Amniotic stem cell (primary cell): ENCODE measurements at places on chromosomes 12 and 14.

GRCh38 chr12:53766881-53767280 lies 15.1 kb upstream of the CISTR start:
- no peak for DNase-seq

DNA sequence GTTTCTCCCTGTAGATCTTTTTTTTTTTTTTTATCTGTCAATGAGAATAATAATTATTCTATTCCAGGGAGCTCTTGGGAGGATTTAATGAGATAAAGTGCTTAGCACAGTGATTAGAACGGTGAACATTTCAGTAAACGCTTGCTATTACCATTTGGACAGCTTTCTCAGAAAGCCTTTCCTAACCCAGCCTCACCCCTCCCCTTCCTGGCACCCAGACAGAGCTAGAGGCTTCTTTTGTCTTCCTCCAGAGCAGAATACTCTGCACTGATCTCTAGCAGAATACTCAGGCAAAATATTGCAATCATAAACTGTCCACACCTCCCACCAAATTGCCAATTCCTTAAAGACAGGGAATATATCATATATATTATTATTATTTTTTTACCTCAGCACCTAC lies 66.6 kb downstream of the ERGIC2 start:
- no peak for DNase-seq

DNA sequence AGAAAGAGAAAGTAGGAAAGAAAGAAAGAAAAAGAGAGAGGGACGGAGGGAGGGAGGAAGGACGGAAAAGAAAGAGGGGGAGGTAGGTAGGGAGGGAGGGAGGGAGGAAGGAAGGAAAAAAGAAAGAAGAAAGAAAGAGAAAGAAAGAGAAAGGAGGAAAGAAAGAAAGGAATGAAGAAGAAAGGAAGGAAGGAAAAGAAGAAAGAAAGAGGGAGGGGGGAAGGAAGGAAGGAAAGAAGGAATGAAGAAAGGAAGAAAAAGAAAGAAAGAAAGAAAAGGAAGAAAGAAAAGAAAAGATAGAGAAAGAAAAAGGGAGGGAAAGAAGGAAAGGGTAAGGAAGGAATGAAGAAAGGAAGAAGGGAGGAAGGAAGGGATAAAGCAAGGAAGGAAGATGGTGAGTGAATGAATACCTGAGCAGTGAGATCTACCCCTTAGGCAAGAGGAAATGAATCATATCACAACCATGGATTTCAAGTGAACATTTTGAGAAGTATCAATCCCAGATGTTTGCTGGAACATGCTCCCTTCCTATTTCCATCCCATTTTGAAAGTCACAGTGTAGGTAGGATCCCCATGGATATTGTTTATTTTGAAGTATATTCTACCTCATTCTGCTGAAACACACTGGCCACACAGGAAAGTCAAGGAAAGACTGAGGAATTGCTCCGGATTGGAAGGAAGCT lies 639.4 kb upstream of the TBX3 start:
- DNase-seq: peak; percentile 27

DNA sequence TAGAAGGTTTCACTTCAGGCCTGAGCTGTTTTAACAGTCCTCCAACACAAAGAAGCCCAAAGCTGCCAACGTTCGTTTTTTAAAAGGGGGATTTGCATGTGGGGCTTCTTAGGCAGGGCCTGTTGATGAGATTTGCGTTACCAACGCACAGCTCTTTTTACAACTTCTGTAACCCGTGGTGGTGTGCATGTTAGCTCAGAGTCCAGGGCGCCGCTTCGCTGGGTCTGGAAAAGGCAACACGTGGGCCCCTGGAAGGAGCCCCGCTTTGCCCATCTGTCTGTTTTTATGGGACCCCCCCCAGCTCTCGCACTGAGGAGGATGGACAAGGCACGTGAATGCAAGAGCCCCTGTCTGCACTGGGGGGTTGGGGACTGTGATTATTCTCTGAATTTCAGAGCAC lies 84.0 kb downstream of the ESR2 start:
- no peak for DNase-seq

DNA sequence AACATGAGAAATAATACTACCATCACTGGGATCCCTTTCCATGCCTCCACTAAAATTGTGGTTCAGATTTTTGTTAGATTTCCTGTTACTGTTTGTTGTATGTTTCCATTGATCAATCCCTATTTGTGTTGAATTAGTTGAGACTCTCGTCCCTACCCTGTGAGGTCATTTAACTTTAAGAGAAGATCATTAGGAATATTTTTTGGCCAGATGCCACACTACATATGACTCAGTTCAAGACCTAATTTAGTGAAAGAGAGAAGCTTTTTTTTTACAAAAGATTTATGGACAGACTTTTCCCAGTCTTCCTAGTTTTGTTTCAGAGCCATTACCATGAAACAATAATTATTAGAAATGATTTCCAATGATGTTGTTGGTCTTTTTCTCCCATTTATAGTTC lies 35.5 kb downstream of the CPSF6 start:
- no peak for DNase-seq

DNA sequence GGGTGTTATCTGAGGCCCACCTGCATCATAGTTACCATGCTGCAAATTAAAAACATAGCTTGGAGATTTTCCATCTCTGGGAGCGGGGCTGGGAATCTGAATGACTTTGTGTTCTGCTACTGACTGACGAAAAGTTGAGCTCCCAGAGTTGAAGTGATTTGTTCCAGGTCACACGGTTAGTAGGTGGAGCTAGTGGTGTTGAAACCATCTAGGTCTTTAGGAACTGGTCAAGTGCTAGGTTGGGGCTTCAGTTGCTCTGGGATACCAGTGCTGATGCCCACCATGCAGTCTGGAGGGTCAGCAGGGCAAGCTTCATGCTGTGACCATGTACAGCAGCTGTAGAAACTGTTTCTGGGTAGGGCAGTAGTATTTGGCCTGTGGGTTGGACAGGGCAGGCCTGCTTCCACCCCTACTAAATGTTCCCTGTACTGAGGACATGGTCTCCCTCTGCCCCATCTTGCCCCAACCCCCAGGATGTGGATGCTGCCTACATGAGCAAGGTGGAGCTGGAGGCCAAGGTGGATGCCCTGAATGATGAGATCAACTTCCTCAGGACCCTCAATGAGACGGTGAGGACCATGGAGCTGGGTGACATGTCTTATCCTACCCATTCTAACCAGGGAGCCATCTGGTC lies 5.3 kb downstream of the KRT7 start:
- no peak for DNase-seq

DNA sequence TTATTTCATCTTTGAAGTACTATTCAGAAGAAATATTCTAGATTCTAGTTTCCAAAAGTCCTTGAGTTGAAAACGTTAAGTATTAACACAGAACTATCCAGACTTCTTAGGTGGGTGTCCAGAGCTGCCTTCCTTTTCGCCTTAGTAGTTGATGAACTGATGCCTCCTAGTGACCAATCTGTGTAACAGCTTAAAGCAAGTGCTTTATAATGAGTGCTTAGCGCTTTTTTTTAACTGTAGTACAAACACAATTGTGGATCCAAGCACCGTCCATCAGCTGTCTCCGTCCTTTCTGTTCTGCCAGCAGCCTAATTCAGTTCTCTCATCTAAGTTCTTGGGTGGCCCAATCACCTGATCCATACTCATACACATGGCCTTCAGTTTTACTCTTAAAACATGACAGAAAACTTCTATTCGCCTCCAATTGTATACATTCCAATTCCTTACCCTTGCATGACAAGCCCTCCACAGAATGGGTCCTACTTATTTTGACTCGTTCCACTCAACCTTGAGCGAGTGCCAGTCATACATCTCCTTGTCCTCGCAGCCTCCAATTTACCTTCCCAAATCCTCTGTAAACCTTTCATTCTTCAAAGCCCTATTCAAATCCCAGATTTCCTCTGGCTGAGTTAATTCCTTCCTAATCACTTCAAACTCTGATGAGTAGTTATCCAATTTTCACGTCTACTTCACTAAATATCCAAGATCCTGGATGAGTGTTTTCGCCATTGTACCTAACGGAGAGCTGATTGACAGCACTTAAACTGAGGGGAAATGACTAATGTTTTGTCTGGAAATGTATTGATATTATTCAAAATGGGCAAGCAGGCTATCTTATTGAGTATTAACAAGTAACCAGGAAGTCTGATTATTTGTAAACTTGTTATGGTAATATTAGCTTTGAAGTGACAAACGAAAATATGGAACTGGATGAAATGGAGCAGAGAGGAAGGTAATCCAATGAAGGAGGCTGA lies 5.8 kb upstream of the PHLDA1 start:
- DNase-seq: peak; percentile 65

DNA sequence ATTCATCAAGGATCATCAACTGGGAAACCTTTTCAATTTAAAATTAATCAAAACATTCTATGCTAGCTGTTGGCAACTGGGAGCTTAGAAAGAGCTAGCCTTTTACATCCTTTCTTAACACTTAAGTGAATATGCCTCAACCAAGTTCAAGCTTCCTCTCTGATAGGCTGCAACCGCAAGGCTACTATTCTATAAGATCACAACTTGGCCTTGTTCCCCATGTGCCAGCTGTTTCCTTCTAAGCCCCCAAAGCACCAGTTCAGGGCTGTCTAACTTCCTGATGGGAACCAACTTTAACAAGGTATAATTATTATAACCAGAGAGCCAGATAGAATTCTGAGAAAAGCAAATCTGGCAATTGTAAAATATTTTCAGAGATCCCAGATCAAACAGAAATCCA lies 37.0 kb downstream of the KCNC2 start:
- DNase-seq: no peak

DNA sequence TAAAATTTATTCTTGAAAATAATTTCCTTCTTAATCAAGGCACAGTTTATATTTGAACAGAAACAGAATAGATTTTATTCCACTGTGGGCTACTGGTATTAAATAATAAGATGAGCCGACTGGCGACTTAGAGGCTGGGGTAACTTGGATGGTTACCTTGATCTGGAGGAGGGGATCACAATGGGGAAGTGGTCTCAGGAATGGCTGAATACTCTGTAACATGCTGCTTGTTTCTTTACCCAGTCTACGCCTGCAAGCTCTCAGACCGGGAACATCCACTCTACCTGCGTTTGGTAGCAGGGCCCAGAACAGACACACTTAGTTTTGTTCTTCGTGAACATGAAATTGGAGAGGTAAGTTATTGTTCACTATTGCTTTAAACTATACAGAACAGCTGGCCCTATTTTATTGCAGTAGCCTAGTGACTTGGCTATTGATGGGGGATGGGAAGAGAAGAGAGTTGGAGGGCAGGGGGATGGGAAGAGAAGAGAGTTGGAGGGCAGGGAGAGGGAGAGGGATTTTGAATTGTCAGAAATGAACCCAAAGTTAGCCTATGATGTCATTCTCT lies 67.9 kb downstream of the GNS start:
- no peak for DNase-seq

DNA sequence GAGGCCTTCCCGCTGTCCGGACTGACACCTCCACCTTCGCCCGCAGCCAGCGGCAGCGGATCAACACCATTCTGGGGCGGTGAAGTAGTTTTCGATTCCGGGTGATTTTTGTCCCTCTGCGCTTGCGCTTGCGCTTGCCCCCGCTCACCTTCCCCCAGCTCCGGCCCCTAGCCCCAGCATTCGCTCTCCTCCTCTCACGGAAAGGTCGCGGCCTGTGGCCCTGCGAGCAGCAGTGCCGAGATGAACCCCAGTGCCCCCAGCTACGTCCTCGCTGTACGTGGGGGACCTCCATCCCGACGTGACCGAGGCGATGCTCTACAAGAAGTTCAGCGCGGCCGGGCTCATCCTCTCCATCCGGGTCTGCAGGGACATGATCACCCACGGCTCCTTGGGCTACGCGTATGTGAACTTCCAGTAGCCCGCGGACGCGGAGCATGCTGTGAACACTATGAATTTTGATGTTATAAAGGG lies 22.7 kb upstream of the SRGAP1 start:
- DNase-seq: no peak

DNA sequence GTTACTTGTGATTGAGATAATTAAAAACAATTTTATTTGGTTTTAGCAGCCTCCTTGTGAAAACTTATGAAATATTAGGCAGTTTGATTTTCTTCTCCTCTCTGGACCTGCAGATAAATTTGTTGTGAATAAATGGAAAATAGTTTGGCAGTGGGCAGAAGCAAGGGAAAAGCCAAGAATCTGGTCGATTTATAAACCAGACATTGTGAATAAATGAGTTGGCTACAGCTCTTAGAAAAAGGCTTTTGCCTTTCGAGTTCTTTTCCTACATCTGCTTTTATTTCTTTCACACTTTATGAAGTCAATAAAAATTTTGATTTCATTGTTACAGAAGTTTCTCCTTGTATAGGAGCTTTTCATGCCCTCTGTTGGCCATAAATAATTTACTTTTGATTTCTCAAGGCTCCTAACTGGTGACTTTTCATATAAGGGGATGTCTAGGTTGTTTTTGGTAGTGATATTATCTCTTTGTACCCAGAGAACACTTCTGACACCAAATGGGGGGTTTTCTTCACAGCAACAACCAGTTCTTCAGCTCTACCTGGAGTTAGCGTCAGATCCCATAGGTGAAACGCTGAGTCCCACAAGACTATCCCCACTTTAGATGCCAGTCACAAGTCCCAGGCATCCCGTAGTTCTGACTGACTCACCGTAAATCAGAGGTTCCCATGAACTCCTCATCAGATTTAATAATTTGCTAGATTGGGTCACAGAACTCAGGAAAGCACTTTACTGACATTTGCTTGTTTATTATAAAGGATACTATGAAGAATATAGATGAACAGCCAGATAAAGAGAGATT lies 136.5 kb upstream of the DNM1L start:
- DNase-seq: no peak

DNA sequence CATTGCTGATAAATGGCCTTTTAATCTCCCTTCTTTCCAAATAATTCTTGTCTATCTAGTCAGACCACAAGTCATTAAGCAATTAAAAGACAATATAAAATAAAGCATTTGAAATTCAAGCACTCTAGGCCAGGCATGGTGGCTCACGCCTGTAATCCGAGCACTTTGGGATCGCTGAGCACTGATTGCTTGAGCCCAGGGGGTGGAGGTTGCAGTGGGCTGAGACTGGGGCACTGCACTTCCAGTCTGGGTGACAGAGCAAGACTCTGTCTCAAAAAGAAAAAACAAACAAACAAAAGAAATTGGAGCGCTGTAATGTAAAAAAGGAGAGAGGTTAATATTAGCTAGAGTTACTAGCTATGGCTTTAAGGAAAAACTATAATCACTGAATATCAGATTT lies 30.5 kb upstream of the CSRP2 start:
- no peak for DNase-seq

DNA sequence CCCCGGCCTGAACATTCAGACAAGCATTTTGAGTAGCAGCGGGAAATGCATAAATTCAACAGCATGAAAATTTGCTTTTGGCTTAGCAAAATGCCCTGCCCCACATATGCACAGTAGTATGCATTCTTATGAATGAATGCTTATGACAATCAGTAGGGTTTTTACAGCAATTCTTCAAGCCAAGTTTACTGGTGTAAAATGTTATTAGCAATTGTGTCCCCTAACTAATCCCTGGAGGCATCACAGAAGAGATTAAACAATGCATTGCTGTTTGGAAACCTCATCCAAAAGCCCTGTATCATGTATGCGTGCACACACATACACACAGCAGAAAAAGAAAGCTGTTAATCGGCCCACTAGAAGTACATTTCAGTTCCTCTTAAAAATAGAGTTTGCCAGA lies 406.5 kb downstream of the LRIG3 start:
- DNase-seq: no peak

GRCh38 chr12:124233846-124234640 lies 60.9 kb upstream of the RFLNA start:
- peak; percentile 2 for DNase-seq

- no peak for DNase-seq
Measured at GRCh38 chr12:52720365-52720886, 17.1 kb upstream of the KRT77 start.
